ENCODE measurements at places on chromosomes 6 and 20. TPM values are rescaled to one million over a fixed set of nuclear protein-coding genes. Genes with fewer than 3 reads are reported as not detected.

OPRM1 gene
- not detected for total RNA-seq

DNA sequence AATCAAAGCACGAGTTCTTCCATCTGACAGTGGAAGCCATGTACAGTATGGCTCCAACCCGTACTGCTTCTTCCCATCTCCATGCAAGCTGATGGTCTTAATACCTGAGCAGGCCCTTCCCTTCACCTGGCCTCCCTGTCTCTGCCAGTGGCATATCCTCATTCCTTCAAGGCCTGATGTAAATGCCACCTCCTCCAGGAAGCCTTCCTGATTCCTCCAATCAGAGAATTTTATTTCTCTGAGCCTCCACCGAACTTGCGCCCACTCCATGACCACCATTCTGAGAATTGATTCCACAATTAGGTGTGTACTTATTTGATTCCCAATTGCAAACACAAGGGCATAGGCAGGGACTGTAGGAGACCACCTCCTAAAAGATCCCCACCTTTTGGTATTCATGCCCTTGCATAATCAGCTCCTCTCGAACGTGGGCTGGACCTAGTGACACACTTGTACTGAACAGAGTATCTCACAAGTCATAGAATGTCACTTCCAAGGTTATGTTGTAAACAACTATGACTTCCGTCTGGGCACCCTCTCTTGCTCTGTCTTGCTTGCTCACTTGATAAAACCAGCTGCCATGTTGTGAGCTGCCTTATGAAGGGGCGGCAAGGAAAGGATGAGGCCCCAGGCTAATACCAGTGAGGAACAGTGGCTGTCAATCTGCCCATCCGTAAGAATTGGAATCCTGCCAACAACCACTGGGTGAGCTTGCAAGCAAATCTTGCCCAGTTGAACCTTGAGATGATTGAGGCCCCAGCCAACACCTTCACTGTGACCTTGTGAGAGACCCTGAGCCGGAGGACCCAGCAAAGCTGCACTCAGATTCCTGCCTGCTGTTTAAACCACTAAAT lies 38.8 kb downstream of the CPNE5 start:
- no peak for DNase-seq

DNA sequence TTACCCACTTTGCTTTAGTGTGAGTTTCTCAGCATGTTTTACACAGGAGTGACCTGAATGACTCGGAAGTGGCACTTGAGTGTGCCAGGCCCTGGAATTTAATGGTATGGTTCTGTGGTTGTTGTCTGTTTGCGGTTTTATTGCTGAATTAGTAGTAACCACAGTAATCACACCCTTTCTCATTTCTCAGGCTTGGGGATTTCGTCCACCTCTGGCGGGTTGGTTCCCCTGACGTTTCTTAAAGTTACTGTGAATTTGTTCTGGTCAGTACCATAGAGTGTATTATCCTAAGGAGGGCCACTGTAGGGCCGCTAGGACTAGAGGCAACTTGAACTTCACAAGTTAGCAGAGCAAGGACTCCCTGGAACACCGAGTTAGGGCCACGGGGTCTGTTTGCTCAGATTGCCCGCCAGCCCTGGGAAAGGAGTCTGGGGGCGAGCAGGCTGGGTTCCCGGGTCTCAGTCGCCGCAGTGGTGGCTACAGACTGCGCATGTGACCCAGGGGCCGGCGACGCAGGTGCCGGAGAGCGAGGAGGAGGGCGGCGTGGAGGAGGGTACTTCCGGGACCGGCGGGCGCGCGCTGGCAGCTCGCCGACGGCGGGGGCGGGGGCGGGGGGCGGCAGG lies 546 bp upstream of the KLHL32 start:
- DNase-seq: no peak

DNA sequence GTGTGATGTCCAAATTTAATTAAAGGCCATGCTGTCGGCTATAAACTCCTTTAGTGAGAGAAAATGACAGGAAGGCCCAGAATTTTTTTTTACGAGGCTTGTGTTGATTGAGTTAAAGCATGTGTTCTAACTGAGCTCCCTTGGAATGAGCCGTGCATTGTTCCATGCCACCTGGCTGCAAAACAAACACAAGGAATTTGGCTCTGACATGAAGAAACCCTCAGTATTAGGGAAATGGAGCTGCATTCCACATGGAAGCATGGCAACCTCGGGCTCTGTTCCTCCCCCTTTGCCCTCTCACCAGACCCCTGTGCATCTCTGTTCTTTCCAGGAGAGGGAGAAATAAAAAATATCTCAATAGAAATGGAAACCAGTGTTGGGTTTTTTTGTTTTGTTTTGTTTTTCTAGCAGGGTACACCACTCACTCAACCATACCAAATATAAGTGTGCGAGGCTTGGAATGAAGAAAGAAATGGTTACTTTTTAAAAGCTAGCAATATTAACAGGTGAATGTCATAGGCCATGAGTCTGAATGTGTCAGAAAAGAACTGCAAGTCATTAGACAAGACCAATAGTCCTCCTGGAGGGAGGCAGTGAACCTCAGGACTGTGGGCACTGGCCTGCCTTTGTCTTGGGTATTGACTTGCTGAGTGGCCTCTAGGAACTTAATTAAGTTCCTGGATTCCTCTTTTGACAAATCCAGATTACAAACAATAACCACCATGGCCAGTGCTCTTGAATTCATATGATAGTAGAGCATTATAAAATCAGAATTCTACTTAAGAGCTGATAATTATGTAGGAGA lies 935.1 kb downstream of the KIF16B start:
- DNase-seq: peak; percentile 3

DNA sequence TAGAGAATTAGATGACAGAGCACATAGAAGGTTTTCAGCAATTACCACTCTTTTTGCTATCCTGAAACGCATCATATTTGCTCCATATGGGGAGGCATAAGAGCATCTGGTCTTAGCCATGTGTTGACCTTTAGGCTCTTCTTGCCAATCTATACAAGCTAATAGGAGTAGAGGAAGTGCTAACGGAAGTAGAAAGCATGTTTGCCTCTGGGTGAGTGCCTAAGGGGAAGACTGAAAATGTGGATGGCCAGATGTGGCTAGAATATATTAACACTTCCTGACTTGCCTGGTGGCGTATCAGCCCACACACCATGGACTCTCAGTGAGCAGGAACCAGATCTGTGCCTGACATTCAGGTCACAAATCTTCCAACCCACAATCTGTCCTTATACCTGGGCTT lies 136.3 kb downstream of the LRRC1 start:
- DNase-seq: no peak

DNA sequence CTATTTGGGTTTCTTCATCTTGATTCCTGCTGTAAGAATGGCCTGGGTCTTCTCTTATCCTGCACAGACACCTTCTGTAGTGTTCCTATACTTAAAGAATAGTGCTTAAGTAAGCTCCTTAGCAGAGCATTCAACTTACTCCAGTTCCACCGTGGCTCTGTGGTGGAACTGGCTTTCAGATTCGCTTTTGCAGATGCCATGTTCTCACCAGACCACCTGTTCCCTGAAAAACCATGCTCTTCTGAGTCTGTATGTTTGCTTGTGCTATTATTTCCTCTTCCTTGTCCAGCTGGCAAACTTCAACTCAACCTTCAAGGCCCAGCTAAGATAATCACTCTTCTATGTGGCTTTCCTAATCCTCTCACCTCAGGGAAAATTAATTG lies 4.9 kb downstream of the ELMO2 start:
- peak; percentile 81 for DNase-seq

- DNase-seq: no peak
Measured at GRCh38 chr20:58401162-58401561, 12.1 kb downstream of the VAPB start.

- DNase-seq: no peak
Measured at GRCh38 chr6:109393157-109393885, 11.1 kb upstream of the CD164 start.

- DNase-seq: no peak
Measured at GRCh38 chr6:2514965-2515543, 235.7 kb downstream of the MYLK4 start.

DNA sequence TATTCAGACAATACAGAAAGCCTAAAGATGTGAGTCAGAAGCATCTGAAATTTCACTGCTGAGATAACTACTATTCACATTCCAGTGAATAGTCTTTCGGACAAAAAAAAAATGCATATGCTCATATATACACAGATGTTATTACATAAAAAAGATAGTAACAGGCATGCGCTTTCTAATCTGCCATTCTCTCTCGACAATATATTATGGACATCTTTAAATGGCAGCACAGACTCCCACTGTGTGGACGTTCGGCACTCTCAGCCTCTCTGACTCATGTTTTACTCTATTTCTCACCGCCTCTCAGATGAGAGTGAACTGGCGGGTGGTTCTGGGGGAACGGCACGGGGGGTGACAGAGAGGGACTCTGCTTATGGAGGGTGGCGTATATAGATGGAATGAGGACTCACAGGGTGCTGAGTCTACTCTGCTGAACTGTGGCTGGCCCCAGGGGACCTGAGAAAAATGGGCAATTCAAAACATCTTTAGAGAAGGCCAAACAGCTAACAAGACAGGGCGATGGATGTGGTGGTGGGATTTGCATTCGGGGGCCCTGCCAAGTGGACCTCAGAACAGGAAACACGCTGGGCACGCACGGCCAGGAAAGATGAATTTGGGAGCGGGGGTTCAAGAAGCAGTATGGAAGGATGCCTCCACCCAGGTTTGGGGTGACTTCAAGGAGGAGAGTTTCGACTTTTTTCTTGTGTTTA lies 68.9 kb downstream of the MDGA1 start:
- DNase-seq: no peak

FOXS1 gene
- total RNA-seq: 0.99 TPM

- DNase-seq: no peak
Measured at GRCh38 chr6:168640768-168641167, 199.8 kb downstream of the SMOC2 start.

Data from myocyte (in vitro differentiated cells).